Activated T-cell treated with anti-CD3 and anti-CD28 coated beads for 1 hour (primary cell): ENCODE measurements at places on chromosomes 6 and 20.
A peak's percentile ranks its signal among the peaks of the same experiment; 100 is the strongest.

- DNase-seq = no peak
Observed at GRCh38 chr6:116287689-116288282, 8.1 kb upstream of the TSPYL1 start.

DNA sequence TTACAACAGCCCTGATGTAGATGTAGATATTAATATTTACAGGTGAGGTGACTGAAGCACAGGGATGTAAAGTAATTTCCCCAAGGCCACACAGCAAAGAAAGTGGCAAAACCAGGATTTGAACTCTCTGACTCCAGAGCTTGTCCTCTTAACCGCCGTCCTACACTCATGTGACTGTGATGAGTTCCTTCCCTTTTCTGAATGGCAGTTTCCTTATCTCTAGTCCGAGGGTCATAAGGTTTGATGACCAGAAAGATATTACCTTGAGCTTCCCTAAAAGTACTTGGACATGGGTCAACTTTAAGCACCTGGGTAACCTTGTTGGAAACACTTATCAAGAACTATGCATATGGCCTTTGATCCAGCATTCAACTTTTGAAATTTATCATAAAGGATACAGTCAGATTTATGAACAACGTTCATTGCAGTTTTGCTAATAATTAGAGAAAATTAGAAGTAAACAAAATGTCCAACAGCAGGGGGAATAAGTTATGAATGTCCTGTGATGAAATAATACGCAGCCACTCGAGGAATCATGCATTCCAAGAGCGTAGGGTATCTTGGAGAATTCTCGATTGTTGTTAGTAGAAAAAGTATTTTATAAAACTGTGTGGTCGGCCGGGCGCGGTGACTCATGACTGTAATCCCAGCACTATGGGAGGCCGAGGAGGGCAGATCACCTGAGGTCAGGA is 2.3 kb upstream of the TLDC2 start:
- no peak for DNase-seq

DNA sequence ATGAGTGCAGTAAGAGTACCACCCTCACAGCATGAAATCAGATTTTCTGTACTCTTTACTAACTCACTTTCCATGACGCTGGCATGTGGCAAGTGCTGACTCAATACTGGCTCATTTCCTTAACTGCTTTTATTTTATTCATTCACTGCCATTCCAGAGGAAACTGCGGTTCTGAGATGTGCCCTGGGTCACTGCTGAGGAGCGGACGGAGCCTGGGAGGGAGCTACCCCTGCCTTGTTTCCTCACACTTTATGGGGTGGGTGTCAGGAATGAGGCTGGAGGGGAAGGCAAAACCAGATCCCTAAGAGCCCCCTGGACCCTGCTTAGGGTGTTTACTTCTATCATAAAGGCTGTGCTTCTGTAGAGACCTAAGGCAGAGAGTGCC is 14.4 kb downstream of the NT5E start:
- DNase-seq = no peak

DNA sequence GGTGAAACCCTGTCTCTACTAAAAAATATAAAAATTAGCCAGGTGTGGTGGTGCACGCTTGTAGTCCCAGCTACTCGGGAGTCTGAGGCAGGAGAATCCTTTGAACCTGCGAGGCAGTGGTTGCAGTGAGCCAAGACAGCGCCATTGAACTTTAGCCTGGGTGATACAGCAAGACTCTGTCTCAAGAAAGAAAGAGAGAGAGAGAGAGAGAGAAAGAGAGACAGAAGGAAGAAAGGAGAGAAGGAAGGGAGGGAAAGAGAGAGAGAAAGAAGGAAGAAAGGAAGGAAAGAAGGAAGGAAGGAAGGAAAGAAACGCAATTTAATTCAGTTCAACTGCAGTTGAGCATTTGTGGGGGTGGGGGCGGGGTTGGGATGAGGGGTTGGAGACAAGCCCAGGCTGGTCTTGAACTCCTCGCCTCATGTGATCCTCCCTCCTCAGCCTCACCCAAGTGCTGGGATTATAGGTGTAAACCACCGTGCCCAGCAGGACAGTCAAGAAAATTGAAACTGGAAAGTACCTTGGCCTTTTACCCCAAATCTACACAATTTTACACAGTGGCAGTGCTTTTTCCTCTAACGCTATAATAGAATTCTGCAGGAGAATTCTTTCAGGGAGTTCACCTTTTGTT is 30.5 kb downstream of the TRIM27 start:
- no peak for DNase-seq

- DNase-seq = no peak
Observed at GRCh38 chr6:108838101-108838717, 10.0 kb upstream of the ARMC2 start.

DNA sequence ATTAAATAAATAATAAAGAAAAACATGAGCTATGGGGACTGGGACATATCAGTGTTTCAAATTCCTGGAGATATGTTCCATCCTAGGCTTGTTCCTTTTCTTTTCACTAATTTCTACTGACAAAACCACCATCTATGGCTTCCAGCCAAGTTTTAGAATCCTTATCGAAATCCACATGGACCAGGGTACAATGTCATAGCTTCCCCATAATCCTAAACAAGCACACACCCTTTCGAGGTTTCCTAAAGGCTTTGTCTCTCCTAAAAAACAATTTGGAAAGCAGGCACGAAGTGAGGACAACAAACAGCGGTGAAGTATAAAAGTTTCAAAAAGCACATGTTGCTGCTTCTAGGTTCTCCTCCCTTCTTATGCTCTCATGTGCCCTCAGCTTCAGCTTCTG is 13.3 kb upstream of the DST start:
- DNase-seq = no peak

DNA sequence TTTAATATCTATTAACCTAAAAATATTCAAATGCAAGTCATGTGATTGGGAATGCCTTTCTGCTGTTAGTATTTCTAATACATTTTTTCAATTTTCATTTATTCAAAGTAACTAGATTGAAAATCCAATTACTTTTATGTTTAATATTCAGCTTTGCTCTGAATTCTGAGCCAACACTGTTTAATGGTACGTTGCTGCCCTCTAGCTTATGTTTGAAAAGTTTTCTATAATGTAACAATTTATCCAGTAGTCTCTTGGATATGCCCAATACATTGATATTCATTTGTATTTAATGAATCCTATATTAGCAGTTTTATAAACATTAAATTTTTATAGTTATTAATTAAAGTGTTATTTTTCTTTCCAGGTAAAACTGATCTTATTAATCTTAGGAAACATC is 47.4 kb downstream of the LGSN start:
- DNase-seq = no peak

DNA sequence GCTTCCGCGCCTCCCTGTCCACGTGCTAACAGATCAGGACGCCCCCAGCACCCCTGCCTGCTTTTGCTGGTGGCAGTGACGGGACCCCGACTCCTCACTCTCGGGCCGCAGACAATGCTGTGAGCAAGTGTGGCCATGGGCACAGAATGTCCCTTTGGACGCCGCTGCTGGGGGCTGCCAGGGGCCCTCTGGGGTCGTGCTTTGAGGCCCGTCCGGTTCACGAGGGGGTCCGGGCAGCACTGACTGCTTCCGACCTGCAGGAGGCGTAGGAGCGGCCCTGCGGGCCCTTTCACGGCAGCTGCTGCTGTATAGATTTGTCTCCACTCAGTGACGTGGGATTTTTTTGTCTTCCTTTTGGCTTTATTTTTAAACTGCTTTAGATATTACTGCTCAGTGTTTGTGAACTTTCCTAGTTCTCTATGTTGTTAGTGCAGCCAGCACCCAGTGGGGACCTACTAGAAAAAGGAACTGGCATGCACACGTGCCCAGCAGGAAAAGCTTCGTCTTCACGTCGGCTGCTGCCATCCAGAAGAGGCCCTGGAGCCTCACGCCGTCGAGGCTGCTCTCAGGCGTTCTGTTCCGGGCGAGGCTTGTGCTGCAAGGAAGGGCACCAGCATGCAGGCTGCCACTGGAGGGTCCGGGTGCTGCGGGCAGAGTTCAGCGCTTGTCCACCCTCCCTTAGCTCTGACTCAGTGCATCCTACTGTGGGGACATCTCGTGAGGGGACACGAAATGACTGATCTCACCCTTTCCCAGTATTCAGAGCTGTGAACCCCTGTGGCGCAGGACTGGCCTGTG is 21.7 kb downstream of the UCKL1 start:
- no peak for DNase-seq

- DNase-seq = no peak
Observed at GRCh38 chr6:63899550-63899949, 263.9 kb downstream of the PHF3 start.

- no peak for DNase-seq
Observed at GRCh38 chr20:20083807-20084206, 31.5 kb downstream of the CFAP61 start.

DNA sequence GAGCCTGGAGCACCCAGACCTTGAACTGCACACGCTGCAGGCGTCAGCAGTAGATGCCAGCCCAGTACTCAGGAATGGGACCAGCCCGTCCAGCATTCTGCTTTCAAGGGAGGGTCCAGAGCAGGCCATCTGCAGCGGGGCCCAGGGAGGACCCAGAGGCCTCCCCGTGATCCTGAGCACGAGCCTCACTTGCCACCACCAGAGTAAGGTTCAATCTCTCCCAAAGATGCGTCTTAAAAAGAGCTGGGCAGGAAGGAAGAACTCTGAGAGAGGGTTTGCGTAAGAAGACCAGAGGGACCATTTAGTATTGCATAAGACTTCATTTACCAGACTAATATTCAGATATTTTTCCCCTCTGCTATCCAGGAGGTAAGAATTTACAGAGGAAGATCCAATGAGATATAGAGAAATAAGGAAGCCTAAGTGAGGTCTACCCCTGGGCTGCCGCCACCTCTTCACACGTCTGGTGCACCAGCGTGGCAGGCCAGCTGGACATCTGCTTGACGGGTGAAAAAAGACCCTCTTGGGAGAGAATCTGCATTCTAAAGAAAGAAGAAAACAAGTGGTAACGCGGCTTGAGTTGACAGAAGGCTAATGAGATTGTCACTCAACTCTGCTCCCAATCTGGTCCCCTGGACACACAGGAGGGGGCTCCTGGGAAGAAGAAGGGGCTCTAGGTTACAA is 107.3 kb downstream of the PRND start:
- DNase-seq = no peak

DNA sequence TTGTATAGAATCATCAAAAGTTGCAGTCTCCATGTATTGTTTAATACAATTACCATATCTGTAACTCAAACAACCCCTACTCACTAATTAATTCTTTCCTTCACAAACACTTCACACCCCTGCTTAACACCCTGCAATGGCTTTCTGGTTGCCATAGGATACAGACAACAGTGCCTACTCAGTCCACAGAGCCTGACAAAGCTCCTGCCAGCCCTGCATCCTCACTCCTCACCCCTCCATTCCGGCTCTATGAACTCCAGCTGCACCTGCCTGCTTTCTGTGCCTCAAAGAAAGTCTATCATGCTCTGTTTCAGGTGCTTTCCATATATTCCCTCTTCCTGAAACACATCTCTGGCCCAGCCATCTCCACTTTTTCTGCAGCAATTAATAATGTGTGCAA is 253.4 kb downstream of the HACE1 start:
- no peak for DNase-seq

GRCh38 chr20:10710991-10711775 is 37.4 kb upstream of the JAG1 start:
- DNase-seq = no peak

DNA sequence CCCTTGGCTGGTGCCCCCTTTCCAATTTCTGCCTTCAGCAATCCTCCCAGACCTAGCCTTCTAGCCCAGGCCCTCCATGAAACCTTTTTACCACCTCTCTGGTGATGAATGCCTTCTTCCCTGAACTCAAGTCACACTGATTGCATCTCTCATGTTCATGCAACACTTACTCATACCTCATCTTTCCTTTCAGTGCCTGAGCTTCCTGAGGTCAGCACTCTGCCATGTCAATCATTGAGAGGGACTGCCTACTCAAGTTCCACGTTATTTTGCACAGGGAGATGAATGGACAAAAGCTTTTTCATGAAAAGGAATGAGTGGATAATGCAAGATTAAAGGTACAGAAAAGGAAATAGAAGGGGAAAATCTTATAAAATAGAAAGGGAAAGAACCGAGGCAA is 60.1 kb upstream of the PLEKHG1 start:
- DNase-seq = no peak

GRCh38 chr20:24959591-24960301 is 10.7 kb downstream of the CST7 start:
- DNase-seq = no peak

- DNase-seq = no peak
Observed at GRCh38 chr6:44850312-44850711, 462.8 kb downstream of the CDC5L start.

- DNase-seq = no peak
Observed at GRCh38 chr20:38418509-38419204, 16.5 kb downstream of the SNHG17 start.

GRCh38 chr6:45006893-45007292 is 321.2 kb upstream of the RUNX2 start:
- DNase-seq = no peak

- DNase-seq = no peak
Observed at GRCh38 chr6:95185874-95186273, 391.5 kb upstream of the MANEA start.

GRCh38 chr6:167000759-167001158 is 1.6 kb downstream of the CEP43 start:
- DNase-seq = no peak

DNA sequence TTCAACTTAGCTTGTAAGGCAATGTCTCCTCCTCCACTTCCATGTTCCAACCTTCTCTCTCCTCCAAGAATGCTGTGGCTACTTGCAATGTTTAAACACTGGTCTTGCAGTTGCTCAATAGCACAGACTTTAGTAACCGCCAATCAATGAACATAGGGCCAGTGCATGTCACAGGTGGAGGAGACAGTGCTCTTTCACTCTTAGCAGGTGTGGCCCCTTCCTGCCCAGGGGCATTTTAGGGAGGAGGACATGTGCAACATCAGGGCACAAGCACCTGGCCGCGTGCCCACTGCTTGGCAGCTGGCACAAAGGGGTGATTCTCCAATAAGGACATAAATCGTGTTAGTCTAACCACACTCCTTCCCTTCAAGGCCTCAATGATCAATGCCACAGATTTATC is 41.3 kb downstream of the ADGRF1 start:
- no peak for DNase-seq

- peak; percentile 18 for DNase-seq
Observed at GRCh38 chr20:47317127-47317895, 39.2 kb downstream of the ZMYND8 start.

DNA sequence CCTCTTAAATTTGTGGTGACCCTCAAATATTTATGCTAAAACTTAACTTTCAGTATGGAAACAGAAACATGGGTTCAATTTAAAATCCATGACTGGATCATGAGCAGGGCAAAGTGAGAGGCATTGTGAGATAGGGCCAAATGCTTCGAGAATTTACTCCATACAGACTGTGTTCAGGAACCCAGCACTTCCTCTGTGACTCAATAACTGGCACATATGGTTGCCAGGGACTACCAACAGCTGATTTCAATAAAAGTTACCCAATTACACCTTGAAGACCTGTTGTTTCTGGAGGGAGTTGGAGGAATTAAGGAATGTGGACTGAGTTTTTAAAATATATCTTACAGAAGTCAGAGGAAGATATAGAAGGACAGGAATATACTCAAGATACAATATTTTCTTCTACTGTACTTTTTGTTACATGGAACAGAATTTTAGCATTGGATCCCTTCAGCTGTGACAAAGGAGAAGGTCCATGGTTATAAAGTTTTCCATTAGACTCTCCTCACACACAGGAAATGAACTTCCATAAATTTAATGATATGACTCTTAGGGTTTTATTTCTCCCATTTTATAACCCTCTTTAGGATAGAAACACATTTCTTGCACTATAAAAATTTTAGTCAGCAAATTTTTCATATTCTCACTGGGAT is 258.5 kb downstream of the KHDC1L start:
- no peak for DNase-seq
